HFF-Myc (cell line): ENCODE measurements at places on chromosomes 4 and X.

- no peak for DNase-seq
Observed at GRCh38 chr4:84455697-84456096, 43.4 kb downstream of the NKX6-1 start.

DNA sequence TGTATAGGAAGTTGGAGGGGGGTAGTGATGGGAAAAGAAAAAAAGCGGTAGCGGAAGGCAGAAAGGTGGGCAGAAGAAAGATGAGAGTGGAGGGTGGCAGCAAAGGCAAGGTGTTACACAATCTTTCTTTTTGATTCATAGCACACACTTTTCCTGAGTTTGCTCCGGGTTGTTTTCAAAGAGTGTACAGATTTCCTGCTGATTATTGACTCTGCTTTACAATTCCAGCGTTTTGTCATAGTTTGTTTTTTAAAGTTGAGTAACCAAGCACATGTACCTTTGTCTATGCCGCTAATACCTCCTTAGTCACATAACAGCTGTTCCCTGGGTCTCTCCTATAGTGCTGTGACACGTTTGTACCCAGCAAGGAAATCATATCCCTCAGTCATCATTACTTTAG lies 50.3 kb downstream of the AGA start:
- no peak for DNase-seq

DNA sequence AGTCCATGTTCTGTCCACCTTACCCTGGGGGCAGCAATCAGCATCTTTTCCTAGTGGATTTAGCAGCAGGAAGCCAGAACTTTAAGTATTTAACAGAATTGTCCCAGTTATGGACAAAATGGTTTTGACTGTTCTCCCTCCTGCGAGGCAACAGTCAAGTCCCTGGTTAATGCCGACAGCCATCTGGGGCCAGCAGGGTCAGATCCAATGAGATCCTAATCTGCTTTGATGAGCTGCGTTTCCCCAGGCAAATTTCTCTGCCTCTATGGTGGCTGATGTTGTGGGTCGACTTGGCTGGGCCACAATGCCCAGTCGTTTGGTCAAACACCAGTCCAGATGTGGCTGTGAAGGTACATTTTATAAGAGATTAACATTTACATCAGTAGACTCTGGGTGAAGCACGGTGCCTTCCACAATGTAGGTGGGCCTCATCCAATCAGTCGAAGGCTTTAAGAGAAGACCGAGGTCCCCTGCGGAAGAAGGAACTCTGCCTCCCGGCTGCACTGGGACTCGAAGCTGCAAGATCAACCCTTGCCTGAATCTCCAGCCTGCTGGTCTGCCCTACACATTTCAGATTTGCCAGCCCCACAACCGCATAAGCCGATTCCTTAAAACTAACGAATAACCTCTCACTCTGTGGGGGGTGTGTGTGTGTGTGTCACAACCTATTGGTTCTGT lies 89.0 kb upstream of the C4orf50 start:
- DNase-seq: no peak

DNA sequence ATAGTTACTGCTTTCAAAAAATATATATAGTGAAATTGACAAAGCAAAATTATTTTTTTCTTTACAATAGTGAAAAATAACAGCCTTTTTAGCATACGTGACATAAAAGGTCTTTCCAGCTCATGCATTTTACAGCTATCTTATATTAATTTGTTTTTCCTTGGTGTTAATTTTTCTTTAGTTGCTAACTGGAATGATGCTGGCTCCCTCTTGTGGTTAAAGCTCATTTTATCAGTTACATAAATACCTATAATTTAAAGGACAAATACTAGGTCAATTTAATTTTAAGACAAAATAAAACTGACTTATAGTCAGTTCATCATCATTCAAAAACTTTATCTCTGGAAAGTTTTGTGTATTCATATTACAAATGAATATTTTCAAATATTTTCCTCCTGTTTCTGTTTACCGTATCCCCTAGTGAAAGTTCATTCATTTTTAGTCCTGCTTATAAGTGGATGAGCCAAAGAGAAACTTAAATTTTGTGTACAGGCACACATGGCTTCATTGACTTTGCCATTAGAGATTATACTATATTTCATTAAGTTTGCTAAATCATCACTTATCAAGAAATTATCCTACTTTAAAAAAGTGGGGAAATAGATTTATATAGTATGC lies 9.9 kb upstream of the ANAPC4 start:
- no peak for DNase-seq

DNA sequence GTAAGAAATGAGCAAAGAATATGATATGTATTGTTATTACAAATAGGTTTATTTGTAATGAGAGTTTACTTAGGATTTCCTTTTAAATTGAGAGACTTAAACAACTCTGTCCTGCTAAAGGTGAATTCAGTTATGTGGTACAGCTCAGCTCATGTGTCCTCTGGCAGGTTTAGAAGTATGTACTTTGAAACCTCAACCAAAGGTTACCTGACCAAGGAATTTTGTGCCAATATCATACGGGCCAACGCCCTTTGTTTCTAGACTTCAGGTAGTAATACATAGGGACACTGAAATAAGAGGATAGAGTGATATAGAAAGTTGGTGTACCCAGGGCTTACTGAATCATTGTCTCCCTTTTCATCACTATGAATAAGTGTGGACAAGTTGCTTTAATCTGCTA lies 25.7 kb downstream of the SLAIN2 start:
- no peak for DNase-seq

DNA sequence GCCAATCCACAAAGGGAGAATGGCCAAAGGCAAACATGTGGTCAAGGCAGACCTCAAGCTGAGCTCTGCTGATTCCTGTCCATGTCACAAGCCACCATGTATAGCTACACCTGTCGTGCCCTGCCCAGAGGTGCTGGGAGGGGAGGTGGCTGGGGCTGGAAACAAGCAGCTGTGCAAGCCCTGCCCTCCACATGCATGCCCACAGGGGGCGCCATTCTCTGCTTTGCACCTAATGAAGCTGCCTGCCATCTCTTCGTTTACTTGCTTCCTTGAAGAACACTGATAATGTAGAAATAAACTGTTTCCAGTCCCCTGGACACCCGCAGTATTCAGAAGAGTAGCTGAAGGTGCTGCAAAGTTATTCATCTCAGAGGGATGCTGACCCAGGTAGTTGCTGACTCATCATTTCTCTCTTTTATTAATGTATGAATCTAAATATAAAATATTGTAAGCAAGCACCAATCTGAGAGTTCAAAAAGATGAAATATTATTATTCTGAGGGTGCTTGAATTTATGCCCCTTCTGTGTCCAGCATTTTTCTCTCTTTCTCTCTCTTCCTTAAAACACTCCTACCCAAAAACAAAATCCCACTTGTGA lies 278.6 kb downstream of the ADGRA3 start:
- DNase-seq: no peak

DNA sequence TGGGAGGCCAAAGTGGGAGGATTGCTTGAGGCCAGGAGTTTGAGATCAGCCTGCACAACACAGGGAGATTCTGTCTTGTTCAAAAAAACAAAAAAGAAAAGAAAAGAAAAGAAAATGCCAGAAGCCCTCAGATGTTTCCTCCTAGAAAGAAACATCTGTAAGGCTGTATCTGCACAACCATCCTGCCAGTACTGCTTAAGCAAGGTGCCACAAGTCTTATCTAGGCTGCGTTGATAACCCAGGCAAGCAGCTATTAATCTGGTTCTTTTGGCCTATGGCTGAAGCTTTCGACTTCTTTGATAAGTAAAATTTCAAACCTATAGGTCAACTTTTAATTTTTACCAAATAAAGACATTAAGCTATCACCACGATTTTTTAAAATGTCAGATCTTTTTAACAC lies 3.1 kb downstream of the COX18 start:
- DNase-seq: no peak

- DNase-seq: no peak
Observed at GRCh38 chr4:83231620-83232076, 53.0 kb downstream of the COQ2 start.

DNA sequence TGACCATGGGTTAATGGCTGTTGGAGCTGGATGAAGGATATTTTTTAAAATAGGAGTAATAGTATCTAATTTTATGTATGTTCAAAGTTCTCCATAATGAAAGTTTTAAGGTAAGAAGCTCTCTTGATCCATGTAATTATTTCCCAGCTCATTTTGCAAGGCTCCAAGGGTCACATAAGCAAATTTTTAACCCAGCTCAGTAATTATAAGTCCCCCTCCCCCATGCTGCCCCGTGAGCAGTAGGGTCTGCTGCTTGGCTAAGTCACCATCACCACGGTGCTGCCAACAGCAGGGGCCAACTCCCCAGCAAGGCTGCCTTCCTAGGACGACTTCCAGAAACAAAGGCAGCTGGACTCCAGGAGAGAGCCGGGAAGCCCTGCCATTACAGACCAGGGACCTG lies 340.0 kb downstream of the FBXW7 start:
- no peak for DNase-seq

DNA sequence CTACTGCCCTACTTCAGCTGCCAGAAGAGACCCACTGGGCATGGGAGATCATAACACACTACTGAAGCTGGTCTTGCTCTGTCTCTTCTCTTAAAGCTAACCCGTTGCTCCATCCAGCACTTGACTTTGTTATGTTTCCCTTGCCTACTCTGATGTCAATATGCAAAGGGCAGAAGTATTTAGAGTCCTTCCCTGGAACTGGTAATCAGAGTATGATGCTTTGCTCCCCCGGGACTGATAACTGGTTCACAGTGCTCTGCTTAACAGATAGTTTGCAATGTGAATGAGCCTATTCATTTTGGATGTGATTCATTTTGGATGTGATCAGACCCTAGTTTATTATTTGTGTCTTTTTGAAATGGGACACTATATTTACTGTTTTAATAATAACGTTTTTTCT lies 12.3 kb upstream of the UCP1 start:
- DNase-seq: no peak

GRCh38 chrX:16081357-16081756 lies 42.0 kb upstream of the GRPR start:
- no peak for DNase-seq

GRCh38 chrX:28324321-28324721 lies 262.9 kb upstream of the IL1RAPL1 start:
- DNase-seq: no peak

GRCh38 chr4:87304745-87305432 lies 17.8 kb downstream of the HSD17B13 start:
- no peak for DNase-seq

GRCh38 chr4:16530688-16531635 lies 304.7 kb upstream of the TAPT1 start:
- no peak for DNase-seq

DNA sequence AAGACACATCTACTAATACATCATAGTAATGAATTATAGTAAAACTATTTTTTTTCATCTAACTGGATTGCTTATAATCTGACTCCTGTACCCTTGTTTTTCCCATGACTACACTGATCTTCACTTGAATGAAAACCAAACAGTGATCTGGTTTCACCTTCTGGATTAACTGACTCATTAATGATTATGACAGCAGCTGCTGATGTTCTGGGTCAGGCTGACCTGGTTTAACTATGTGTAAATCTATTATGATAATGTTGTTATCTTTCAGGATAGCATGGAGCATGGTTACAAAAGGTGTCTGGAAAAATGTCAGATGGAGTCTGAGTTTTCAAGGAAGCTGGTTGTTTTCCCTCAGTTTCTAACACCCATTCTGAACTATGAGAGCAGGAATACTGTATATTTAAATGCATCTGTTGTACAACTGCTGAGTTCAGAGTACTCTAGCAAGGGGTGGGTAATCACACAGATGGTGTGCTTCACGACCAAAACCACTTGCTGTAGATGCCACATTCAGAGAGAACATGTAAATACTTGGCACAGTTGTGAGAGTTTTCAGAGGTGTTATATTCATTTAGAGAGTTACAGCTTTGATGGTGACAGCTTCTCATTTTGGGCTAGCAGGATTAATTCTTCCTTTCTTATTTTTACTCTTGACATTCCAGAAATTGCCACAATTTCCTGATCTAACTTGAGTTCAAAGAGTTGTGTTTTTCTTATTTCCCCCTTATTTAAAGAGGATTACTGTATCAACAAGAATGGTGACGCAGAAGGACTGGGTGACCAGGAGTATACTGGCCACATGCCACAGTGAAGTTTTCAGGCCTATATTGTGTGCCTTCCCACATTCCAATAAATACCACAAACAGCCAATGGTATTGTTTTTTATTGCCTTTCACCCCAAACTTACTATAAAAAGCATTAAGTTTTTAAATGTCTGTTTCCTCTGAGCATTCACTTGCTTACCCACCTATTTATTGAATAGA lies 249.7 kb upstream of the TET2 start:
- DNase-seq: no peak

DNA sequence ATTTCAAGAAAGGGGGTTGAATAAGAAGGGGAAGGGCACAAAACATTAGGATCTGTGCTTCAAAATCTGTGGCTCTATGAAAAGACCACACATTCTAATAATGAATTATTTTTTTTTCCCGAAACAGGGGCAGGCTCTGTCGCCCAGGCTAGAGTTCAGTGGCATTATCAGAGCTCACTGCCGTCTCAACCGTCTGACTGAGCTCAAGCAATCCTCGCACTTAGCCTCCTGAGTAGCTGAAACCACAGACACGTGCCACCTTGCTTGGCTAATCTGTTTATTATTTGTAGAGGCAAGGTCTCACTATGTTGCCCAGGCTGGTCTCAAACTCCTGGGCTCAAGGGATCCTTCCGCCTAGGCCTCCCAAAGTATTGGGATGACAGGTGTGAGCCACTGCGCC lies 33.4 kb downstream of the ACSL1 start:
- no peak for DNase-seq

- peak; percentile 65 for DNase-seq
Observed at GRCh38 chr4:182307746-182308145, 64.5 kb downstream of the TENM3 start.

DNA sequence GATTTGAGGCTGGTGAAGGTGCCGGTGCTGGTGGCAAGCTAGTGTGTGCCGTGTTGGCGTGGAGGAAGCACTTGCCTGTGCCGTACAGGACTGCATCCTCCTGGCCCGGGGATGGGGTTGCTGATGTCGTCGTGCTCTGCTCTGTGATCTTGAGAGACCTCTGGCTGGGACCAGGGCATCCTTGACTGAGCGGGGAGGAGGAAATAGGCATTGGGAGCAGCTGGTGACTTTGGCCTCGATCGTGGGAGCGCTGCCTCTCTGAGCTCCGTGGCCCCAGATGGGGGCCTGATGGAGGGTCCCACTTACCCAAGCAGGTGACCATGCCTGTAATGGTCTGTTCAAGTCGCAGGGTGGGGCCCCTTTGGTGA lies 31.5 kb upstream of the CLCN4 start:
- no peak for DNase-seq

DNA sequence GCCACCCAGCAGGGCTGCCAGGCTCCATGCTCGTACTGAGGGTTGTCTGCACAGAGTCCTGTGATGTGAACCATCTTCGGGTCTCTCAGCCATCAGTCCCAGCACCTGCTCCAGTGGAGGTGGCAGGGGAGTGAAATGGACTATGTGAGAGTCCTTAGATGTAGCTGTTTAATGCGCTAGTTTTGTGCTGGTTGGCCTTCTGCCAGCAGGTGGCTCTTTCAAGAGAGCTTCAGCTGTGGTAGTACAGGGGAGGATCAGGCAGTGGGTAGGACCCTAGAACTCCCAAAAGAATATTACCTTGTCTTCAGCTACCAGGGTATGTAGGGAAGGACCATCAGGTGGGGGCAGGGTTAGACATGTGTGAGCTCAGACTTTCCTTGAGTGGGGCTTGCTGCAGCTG lies 1066.0 kb downstream of the GLUD2 start:
- DNase-seq: no peak
